SK-N-MC (cell line): ENCODE measurements at places on chromosomes 5 and 9.

DNA sequence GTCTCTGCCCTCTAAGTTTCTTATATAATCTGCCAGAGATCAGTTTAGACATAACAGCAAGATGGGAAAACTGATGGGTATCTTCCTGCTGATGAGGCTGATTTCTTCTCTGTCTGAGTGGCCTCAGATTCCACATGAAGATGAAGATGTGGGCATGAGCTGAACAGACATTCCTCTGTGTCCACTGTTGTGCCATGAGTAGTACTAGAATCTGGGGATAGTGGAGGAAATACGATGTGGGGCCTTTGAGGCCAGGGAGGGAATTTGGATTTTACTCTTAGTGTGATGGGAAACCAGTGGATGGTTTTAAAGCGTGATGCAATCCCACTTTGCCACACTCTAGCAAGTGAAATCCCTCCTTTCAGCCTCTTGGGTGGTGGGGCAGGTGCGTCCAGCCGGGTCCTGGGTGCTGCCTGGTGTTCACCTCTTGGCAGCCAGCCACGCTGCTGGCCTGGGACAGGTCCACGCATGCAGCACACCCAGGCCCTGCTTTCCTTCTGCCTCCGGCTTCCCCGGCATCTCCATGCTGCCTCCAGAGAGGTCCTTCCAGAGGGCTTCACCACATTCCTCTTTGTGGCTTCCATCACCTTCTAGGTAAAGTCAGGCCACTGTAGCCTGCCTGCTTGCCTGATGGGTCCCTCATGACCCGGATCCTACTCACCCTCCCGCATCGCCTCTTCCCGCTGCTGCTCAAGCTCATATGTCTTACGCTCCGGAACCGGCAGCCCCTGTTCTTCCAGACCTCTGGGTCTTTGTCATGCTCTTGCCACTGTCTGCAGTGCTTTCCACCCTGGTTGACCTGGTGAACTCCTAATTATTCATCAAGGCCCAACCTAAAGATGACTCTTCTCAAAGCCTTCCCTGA, 28.1 kb upstream of the SH3PXD2B start:
- DNase-seq = no peak

DNA sequence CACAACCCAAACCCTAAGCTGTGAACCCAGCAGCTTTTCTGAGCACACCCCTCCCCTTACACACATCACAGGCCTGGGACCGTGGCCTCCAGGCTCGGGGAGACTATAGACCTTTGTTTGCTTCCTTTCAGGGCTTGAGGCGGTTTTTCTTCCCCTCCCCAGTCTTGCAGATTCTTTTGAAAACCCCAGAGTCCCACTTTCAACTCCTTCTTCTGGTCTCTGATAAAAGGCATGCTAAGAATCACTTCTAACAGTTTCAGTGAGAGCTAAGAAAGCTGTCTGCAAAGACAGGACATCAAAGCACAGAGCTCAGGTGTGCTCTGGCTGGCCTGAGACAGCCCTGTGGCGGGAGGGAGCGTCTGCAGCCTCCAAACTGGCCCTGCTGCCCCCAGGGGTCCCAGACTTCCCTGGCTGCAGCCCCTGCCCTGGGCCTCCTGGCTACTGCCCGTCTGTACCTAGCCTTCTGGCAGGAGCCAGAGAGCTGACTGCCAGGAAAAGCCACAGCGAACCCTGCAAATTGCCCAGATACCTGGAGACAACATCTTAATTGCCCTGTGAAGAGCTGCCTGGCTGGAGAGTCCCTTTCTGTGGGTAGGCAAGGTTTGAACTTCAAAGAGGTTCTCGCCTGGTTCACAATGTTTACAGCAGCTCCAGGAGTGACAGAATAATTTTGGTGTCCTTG, 138.9 kb downstream of the GADD45G start:
- DNase-seq = no peak

GRCh38 chr9:6006749-6007057, 8.7 kb downstream of the RANBP6 start:
- DNase-seq = no peak

DNA sequence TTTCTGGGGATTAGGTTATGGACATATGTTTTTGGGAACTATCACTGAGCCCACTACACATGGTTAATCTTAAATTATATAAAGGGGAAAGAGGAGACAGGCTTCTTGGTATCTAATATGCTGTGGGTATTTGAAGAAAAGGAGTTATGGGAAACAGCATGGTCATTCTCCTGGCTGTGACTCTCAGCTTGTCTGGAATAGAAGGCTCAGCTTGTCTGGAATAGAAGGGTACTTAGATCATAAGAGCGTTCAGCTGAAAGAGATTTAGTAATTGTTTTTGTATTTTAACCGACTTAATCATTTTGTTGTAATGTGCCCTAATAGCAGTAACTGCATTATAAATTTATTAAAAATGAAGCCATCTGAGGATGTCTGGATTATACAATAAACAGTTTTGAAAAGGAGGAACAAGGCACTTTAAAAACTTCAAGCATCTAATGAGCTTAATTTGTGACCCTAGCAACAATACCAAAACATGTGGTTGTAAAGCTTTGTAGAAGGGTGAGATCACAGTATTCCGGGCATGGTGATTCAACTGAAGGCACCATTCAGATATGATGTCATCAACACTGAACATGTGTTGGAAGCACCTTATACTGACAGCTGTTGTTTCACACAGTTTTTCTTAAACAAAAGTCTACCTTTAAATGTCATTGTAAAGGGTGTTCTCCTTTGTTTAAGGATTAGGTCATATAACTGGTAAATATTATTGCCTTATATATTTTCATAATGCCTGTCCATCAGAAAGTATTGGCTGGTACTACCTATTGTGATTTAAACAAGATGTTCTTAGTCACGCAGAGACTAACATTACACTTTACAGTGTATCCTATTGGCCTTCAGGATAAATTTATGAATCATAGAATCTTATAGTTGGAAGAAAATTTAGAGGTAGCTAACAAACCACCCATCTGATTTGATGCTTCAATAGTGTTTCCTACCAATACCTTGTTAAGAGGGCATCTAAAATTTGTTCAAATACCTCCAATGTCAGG, 2174.1 kb upstream of the WWC1 start:
- DNase-seq = no peak

DNA sequence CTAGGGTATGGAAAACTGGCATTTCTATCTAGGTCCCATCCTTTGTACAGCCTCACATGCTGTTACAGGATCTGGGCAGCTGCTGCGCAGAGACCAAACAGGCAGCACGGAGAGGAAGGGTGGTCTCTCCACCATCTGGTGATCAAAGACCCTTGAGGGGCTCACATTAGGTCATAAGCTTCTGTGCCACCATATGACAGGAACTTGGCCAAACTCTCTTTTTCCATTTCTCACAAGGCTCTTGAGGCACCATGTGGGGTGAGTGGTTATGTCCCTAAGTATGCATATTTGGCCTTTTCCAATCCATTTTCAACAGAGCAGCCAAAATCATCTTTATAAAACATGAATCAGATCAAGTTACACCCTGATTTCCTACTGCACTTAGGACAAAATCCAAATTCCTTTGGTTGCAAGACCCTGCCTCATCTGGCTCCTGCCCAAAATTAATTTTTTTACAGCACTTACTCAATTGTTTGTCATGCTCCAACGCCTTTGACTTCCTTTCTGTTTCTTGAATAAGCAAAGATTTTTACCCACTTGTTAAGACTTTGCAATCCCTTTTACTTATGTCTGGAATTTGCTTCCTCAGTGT, 730.0 kb downstream of the MAT2B start:
- DNase-seq = peak; percentile 22

DNA sequence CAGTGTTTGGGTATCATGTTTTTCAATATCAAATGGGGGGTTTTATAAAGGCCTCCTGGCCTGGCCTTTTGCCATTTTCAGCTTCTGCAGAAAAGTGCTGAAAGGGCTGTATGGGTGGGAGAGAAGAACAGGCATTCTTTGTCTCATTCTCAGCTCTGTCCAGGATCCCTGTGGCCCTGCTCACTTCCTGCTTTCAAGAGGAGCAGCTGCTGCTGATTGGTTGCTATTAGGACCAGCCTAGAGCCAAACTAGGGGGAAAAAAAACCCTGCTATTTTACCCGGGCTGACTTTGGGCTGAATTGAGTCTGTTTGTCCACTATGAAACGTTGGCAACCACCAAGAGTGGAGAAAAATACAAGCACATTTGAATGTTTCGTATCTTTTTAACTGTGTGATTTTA, 117.1 kb downstream of the CMYA5 start:
- DNase-seq = no peak

DNA sequence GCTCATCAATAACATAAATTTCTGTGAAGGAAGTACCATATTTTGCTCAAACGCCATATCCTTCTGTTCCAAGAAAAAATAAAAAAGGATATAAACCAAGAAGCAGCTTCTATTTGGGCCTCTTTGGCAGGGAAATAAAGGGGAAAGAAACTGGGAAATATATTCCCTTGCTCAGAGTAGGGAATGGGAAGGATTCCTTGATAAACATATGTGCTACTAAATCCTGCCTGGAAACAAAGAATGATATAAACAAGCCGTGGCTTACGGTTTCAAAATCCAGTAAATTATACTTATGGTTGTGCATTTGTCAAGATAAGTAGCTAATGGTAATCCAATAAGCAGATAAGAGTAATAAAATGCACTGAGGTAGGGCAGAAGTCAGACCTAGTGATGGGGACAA, 481.6 kb downstream of the NTRK2 start:
- DNase-seq = no peak

- DNase-seq = no peak
Observed at GRCh38 chr5:155270725-155271124, 257.2 kb downstream of the KIF4B start.

DNA sequence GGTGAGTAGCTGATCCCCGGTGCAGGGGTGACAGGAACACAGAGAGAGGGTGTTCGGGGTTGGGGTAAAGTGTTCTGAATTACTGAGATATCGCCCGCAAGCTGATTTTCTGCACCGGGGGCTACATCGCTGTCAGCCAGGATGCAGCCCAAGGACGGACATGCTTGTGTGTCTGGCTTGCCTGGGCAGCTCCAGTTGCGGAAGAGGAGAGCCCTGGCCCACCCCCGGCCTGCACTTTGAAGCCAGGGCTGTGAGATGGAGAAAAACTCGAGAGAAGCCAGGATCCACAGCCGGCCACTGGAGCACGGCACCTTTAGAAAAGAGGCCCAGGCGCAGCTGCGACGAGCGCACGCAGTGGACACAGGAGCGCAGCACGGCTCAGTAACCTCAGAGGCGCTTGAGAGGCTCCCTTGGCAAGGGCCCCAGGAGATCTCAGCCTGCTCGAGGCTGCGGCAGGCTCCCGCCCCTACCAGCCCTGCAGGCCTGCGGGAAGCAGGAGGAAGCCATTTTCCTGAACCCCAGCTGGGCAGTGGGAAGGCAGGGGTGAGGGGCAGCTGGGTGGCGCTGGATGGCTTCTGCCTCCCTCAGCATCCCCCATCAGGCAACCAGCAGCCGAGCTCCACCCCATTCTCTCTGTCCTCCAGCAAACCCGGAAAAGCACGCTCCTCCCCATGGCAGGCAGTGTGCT, 59.2 kb downstream of the C9orf50 start:
- no peak for DNase-seq

GRCh38 chr5:135371622-135372232, 27.3 kb downstream of the MACROH2A1 start:
- DNase-seq = no peak

DNA sequence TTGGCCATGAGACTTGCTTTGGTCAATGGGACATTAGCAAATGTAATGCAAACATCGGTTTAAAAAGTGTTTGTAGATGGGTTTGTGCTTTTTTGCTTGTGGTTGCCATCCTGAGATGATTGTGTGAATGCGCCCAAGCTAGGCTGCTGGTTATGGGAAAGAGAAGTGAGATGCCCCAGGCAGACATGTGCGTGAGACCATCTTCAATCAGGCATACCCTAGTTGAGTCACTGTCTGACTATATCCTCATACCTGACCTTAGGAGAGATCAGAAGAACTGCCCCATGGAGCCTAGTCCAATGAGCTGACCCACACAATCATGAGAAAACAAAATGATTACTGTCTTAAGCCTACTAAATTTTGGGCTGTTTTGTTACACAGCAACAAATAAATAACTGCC, 36.8 kb upstream of the ZNF608 start:
- DNase-seq = no peak

DNA sequence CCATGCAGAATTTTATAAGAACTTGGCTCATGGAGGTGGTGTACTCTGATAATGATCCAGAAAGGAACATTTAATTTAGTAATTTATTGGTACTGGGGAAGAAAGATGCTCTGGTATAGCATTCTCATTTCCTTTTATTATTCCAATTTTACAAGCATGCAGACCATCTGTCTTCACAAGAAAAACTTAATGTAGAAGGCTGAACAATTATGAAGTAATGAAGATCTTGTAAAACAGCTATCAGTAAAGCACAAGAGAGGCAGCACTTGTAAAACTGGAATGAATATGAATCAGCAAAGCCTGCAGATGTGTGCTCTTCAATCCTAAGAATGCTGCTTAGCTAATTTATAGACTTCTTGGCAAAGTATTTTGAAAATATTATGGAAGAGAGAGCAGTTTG, 300.0 kb downstream of the YTHDC2 start:
- no peak for DNase-seq

GRCh38 chr5:95697781-95698681, 15.2 kb upstream of the SPATA9 start:
- peak; percentile 75 for DNase-seq

- no peak for DNase-seq
Observed at GRCh38 chr9:109331353-109331752, 10.5 kb upstream of the EPB41L4B start.

GRCh38 chr9:5288591-5288990, 15.9 kb downstream of the RLN2 start:
- no peak for DNase-seq

- DNase-seq = no peak
Observed at GRCh38 chr5:36528588-36528987, 77.8 kb upstream of the SLC1A3 start.

- no peak for DNase-seq
Observed at GRCh38 chr9:99119976-99120655, 15.2 kb downstream of the TGFBR1 start.

DNA sequence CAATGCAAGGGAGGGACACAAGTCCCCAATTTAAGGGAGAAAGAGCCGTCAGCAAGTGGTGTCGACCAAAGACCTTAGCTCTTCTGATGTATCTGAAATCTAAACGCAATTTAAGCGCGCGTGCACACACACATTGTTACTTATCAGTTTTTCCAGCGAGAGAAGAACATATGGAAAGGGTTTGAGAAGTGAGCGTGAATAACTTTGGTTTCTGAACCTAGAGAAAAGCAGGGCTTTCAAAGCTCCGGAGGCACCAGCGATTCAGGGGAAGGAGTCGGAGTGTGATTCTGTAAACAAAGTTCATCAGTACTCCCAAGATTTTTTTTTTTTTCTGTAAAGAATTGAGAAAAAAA, 191.8 kb downstream of the MEF2C start:
- DNase-seq = no peak

- DNase-seq = no peak
Observed at GRCh38 chr5:115979201-115980041, 17.1 kb downstream of the LVRN start.

GRCh38 chr9:91421971-91422757, 1.5 kb downstream of the NFIL3 start:
- DNase-seq = no peak

- DNase-seq = no peak
Observed at GRCh38 chr9:126700903-126701812, 87.4 kb downstream of the LMX1B start.

- no peak for DNase-seq
Observed at GRCh38 chr5:19767987-19768386, 220.0 kb downstream of the CDH18 start.
